ENCODE measurements at places on chromosomes 2 and 18.

DNA sequence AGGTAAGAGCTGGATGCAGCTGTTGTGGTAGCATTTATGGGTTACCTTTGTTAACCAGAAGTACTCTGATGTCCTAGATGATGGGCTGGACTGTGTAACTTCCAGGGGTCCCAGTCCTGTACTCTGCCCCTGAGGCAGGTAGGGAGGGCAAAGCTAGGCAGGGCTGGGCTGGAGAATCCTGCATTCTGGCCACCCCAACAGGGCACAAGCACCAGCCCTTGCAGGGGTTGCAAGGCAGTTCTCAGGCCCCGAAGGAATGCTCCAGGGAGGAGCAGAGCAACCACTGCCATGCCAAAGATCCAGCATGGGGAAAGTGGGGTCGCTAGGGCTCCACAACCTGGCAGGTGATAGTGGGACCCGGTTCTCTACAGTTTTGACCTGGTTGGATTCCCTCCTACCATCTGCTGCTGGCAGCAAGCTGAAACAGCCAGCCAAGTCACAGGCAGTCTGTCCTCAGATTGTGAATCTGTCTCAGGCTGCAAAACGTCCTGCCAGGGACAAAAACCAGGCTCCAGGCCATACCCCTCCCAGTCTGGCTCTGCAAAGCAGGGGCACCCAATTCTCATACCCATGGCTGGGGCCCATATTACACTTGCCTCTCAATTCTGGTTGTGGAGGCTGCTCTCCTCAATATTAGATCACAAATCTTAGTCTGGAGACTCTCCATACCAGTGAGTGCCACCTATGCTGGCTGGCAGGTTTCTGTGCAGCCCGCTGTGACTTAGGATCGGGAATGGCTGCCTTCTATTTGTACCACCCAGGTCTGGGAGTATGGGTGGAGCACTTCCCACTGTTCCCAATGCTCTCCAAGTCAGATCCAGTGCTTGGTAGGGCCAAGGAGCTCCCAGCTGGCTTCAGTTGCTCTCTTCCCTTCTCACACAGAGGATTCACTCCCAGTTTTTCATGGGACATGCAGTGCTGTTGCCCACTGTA, 61.1 kb downstream of the SMCHD1 start:
- no peak for DNase-seq

GRCh38 chr2:71831193-71831577, 316.5 kb downstream of the CYP26B1 start:
- DNase-seq: no peak

GRCh38 chr2:103293742-103294077, 531.9 kb downstream of the TMEM182 start:
- no peak for DNase-seq

DNA sequence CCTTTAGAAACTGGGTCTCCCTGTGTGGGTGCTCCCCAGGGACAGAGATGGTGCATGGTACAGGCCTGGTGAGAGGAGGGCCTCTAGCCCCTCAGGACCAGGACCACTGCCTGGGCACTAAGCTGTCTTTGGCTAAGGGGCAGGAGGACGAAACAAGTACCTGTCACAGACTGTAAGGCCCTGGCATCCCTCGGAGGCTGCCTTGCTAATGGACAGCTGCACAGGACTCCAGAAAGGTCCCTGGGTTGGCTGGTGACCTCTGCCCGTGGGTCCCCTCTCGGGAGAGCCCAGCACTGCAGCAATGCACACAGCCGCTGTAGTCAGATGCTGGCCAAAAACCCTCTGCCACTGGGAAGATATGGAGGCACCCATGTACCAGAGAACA, 14.3 kb downstream of the HS6ST1 start:
- DNase-seq: no peak

DNA sequence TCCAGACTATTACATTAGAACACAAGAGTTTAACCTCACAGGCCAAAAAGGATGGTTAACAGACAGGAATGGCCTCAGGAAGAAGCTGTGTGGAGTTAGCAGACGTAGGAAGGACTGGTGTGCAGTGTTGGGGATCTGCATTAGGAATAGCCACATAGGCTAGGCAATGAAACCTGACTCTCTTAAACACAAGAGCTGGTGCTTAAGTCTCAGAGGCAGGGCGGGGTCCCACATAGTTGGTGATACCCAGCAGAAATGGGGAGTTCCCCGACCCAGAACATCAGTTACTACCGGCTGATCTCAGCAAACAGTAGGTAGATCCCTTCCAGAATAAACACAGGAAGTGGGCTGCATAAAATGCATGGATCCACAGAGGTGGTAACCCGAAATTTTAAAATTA, 64.1 kb downstream of the CCDC93 start:
- DNase-seq: no peak

GRCh38 chr2:20016346-20016745, 3.9 kb upstream of the MATN3 start:
- DNase-seq: no peak

DNA sequence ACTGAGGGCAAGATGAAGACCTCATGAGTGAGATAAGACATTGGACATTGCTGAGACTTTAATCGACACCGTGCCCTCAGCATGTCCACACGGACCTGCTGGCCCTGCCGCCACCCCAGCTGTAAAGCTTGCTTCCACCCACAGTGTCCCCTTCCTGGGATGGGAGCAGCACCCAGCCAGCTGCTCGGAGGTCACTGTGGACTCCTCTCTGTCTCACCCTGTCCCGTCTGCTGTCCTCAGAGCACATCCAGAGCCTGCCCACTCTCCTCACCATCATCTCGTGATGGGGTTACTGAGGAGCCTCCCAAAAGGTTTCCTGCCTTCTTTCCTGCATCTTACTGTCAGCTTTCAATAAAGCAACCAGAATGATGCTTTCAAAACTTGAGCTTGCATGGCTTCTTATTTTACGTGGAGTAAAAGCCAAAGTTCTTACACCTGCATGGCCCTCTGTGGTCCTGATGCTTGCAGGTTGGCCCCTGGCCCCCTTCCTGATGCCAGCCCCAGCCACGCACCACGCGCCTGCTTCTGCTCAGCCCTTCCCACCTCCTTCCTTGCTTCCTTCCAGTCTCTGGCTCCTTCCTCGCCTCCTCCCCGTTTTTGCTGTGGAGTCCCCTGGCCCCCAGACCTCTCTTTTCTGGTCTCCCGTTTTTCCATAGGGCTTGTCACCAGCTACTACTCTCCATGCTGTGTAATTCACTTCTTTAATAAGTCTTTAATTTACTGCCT, 67.0 kb downstream of the DGKD start:
- no peak for DNase-seq

DNA sequence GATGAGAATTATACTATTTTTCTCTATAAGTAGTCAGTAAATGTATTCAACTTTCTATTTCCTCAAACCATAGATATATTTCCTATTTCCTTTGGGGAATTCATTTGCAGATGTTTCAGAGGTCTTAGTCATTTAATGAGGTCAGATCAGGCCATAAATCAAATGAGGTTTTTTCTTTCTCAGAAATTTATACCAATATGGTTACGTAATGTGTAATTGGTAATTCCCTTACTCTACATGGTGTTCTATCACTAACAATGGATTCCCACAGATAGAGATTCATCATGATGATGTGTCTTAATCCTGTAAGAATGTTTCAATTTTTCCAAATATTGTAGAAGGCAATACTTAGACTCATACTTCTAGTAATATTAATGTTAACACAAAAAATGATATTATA, 108.0 kb downstream of the DPP4 start:
- DNase-seq: no peak

DNA sequence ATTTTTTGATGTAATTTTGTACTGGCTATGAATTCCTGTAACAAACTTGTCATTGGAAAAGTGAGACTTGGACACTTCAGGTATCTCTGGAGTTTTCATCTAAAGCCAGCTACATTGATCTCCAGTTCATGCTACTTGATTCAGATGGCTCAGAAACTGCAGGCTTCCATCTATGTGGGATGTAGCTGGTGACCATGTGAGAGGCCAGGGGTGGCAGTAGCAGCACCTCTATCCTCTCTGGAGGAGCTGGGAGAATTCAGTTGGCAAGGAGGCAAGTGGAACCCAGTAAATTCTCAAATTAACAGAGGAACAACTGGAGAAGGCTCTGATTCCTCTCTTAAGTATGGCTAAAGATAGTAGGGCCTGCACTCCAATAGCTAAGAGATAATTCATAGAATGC, 10.0 kb upstream of the SPTBN1 start:
- no peak for DNase-seq

- DNase-seq: no peak
Observed at GRCh38 chr2:8258406-8258805, 423.4 kb upstream of the ID2 start.

GRCh38 chr2:224405841-224406370, 4.0 kb upstream of the FAM124B start:
- no peak for DNase-seq

GRCh38 chr2:10439185-10439879, 8.8 kb downstream of the ODC1 start:
- no peak for DNase-seq

- no peak for DNase-seq
Observed at GRCh38 chr2:44894058-44894457, 47.4 kb upstream of the SIX3 start.

GRCh38 chr18:63350230-63350629, 16.8 kb downstream of the KDSR start:
- no peak for DNase-seq

DNA sequence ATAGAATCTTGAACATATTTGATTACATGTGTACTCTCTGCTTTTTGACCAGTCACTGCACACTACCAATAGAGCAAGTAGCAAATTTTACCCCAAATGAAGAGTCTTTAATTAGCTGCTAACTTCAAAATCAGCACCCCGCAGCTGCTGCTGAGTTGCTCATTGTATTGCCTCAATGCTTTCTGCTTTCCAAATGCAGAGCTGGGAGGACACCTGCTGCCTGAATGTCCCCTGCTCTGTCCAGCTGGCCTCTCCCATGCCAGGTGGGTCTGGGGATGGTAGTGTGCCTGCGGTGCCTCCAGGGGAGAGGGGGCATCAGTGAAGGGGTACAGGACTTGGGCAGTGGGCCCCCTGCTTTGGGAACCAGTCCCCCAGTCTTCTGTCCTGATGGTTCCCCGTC, 184.8 kb downstream of the PRKCE start:
- no peak for DNase-seq

GRCh38 chr2:195711478-195711877, 54.5 kb downstream of the SLC39A10 start:
- DNase-seq: no peak

DNA sequence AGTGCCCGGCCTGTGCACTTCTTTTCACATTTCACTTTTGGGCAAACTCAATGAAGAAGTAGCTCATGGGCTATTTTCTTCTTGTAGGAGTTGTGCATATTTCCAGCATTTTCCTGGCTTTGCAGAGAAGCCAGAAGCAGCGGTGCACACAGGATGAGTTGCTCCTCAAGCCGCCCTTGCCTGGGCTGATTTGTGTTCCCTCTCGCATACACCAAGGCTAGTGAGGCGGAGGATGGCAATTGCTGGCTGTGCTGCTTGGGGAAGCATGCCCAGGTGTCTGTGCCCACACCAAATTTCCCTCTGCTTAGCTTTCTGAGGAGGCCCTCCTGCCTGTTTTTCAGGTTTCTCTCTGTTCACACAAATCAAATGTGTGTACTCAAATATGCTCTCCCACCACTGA, 85.4 kb upstream of the TMEM200C start:
- DNase-seq: no peak

DNA sequence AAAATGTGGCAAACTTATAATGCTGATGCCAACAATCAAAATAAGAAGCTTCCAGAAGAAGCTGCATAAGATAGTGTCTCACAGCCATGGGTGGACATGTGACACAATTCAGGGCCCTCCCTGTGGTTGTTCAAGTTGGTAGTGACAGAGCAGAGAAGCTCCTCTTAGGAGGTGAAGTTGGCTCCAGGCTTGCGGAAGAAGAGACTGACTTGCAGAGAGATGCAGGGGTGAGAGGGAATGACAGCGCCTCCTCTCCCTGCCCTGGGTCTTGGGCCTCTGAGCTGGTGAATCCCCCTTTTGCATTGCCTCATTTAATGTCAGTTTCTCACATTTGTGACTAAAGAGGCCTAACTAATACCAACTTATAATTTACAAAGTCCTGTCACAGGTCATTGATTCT, 23.0 kb upstream of the RHOB start:
- no peak for DNase-seq

DNA sequence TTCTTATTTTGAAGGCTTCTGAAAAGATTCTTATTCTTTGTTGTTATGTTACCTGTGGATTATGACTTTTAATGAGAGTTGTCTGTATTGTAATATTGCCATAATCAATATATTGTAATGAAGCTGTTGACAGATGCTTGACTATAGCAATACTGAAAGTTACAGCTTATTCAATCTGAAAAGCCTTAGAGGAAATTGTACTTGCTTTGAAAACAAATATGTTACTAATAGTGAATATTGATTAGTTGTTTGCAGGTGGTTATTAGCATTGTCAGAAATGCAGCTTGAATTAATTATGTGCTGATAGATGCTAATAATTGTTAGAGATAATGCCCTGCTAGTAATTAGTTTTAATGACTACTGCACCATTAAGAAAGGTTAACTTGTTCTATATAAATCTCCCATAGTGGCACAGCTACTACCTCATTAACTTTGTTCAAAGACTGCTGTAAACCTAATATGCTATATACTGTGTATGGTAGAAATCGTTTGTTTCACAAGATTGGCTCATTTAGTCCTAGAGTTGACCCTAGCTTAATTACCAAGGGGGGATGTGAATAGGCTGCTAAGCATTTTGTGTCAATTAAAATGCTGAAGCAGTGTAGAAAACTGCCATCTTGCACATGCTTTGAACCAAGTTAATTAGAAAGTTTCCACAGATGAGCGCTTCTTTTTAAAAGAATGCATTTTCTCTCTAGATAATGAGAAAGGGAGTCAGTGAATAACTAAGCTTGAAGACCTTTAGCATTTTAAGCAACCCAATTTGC, 30.5 kb downstream of the SLC39A10 start:
- DNase-seq: no peak

GRCh38 chr2:96526101-96526591, 10.4 kb upstream of the ARID5A start:
- DNase-seq: no peak

DNA sequence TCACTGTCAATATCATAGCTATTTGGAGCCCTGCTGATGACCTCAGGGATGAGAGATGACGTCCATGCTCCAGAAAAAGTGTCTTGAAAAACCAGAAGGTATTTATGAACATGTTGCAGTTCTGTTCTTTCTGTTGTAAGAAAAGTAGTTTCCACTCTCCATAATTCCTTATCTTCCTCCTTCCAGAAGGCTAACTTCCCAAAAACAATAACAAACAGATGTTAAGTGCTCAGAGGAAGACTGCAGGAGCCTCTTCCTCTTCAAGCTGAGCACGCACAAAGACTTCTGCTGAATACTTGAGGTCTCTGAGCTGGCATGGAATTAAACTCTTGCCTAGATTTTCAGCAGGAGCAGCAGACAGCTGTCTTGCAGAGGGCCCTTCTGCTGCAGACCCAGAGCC, 434.5 kb upstream of the KLHL29 start:
- no peak for DNase-seq

DNA sequence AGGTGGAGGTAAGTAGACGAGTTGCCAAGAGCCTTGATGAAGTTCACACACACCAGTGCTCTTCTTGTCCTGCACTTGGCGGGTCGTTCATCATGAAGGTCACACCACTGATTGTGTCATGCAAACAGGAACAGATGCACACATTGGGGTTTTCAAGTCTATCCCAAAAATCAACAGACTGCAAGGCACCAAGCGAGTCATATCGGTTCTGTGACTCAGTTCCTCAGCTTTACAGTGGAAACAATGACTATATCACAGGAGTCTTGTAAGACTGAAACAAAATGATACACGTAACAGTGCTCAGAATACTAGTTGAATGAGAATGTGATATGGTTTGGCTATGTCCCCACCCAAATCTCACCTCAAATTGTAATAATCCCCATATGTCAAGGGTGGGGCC, 526.9 kb upstream of the ID2 start:
- no peak for DNase-seq

Data from stimulated activated CD8-positive, alpha-beta memory T cell treated with anti-CD3 and anti-CD28 coated beads, Interleukin-2, amount 100 ng/mL, for 48 hours (primary cell).